ENCODE measurements at places on chromosomes 12 and 14. TPM values are rescaled to one million over a fixed set of nuclear protein-coding genes. Genes with fewer than 3 reads are reported as not detected.

TMEM119 gene
- 0.51 TPM for polyA plus RNA-seq

RTN1 gene
- 0.08 TPM for polyA plus RNA-seq

AMHR2 gene
- polyA plus RNA-seq, result 0.96 TPM

MDP1 gene
- polyA plus RNA-seq, result 13.4 TPM

SPTLC2 gene
- polyA plus RNA-seq, result 3.9 TPM

GRCh38 chr12:108457006-108457733, 57.9 kb upstream of the FICD start:
- no peak for DNase-seq

- DNase-seq, result no peak
Observed at GRCh38 chr14:85124631-85125290, 405.2 kb upstream of the FLRT2 start.

DNA sequence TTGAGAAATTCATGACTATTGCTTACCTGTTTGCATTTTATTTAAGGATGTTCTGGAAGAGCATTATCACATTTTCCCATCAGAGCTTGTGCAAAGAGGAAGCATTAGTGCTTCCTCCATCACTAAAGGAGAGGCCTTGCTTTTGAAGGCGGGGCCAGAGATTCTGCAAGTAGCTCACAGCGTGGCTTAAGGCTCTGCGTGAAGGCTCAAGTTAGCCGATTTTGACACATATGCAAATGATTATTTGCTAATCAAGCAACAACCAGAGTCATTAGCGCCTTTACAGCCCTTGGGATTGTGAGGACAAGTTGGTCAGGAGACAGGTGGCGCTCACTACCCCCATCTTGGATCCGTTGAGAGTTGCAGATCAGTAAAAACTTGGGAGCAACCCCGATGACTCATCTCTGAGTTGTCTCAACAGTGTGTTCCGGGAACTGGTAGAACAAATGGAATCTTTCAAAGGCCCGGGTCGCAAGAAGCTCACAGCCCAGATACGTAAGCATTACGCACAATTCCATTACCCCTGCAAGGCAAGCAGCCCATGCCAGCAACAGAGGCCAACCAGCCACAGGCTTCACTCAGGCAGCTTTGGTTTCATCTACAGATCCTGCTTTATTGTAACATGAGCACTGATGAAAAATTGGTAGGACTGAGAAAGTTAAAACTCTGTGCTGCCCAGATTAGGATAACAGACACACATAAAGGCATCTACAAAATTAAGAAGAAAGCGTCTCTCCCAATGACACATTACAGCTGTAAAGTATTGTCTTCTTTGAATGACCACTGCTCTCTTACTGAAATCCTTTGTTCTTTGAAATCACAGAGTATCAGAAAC, 34.9 kb upstream of the SPTSSA start:
- no peak for DNase-seq

DNA sequence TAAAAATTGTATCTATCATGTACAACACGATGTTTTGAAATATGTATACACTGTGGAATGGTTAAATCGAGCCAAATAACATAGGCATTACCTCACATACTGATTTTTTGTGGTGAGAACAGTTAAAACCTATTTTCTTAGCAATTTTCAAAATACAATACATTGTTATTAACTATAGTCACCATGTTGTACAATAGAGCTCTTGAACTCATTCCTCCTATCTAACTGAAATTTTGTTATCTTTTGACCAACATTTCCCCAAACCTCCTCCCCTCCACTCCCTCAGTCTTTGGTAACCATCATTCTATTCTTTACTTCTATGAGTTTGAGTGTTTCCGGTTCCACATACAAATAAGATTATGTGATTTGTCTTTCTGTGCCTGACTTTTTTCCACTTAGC, 6.8 kb upstream of the SLC38A2 start:
- DNase-seq, result no peak

DNA sequence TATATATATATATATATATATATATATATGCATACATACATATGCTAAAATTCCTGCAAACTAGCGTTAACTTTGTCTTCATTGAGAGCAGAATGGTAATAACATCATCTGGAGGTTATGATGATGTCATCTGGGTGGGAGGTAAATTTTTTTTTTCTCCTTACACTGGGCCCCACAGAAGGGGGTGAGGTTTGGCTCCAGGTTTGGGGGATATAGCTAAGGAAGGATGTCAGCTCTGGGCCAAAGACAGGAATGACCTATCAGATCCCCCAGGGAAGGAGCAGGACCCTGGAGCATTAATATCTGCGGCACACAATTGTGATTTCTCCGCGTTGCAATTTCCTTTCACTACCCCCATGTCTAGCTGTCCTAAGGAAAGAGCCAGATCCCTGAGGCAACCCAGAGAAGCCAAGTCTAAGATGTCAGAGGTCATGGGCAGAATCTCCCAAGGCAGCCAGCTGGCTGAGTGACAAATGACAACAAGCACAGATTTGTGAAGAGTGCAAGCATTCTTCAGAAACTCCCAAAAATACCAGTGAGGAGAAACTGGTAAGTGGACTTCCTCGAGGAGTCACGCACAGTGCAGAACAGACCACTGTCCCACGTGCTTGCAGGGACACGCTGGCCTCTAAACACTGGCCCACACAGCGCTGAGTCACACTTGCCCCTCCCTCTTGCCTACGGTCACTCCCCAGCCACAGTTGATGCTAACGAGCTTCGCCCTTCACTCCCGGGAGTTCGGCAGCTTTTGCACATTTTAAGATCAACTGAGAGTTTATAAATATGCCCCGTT, 9.9 kb downstream of the UBC start:
- DNase-seq, result peak; percentile 62

GRCh38 chr14:49960453-49960852, 67.6 kb downstream of the ARF6 start:
- no peak for DNase-seq

DNA sequence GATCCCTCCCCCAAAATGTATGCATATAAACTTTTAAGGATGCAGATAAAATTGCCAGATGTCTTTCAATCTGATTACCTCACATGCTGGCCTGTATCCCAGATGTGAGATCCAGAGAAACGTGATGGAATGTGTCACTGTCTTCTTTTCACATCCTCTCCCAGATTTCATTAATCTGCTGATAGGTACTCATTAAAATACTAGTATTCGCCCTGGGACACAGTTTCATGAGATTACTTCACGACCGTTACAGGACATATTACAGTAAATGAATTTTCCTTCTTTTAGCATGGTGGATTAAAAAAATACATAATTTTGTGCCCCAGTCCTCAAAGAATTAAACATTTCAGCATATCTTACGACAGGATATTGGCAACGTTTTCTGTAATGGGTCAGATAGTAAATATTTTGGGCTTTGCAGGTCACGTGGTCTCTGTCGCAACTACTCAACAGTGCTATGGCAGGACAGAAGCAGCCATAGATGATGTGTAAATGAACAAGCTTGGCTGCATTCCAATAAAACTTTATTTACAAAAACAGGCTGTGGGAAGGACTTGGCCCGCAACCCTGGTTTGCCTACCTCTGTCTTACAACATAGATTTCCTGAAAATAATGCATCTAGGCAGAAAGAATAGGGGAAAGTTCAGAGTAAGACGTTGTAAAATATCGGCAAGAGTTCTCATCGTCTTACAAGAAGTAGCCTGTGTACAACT, 156.0 kb upstream of the DIO3 start:
- no peak for DNase-seq

- DNase-seq, result no peak
Observed at GRCh38 chr14:30658645-30659044, 36.5 kb downstream of the SCFD1 start.

DNA sequence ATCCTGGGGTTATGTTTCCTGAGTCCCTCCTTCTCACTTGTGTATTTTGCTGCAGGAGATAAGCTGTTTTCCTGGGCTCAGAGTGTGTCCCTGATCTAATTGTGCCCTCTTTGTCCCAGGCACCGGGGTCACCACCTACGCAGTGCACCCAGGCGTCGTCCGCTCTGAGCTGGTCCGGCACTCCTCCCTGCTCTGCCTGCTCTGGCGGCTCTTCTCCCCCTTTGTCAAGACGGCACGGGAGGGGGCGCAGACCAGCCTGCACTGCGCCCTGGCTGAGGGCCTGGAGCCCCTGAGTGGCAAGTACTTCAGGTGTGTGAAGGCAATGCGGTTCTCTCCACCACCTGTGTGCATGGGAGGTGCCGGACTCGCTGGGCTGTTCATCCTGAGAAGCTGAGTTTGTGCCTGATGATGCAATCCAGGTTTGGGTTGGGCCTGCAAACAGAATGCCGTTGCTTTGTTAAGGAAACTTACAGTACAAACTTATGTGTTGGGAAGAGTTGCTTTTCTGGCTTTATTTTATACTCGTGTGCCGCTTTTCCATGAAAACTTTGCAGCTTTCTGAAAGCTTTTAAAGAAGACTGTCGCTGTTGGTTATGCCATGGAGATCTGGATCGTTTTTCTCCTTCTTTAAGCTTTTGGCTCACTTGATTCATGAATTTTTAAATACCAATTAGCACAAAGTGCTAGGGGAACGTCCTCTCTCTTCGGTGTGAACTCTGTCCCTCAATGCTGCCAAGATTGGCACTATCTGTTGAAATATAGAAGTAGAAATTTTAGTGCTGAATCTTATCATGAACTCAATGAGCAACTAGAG, 27.6 kb downstream of the RDH12 start:
- DNase-seq, result peak; percentile 37

- no peak for DNase-seq
Observed at GRCh38 chr12:7555752-7556151, 52.2 kb upstream of the CD163 start.

DNA sequence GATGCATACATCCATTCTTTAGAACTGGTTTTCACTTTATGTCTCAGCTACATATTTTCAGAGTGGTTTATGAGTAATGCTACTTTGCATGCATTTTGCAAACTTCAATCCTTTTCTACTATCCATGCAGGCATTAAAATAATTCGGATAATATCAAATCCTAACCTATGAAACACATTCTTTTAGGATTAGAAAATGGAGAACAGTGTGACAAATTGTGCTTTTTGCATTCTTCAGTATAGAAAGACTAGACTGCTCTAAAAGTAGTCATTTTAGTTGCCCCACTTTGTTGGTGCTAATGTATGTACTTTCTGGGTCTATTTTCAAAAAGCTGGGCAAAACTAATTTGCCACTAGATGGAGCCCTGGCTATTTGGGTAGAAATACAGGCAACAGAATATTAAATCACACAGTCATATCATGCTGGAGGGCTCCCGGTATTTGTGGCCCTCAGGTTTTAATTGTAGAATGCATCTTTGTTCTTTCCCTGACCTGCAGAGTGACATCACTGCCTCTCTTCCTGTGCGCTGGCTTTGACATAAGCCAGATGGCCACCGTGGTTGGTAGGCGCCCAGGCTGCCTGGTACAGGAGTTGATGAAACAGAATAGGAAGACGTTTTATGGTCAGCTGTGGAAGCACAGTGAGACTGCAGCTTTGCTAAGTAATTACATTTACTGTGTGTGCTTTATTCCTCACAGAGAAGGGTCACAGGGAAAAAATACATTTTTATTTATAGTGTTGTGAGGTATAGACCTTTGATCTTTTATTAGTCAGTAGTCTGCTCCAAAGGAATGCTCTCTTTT, 28.1 kb downstream of the MSRB3 start:
- DNase-seq, result no peak

GRCh38 chr14:50524731-50525515, 7.4 kb downstream of the MAP4K5 start:
- DNase-seq, result no peak

- no peak for DNase-seq
Observed at GRCh38 chr12:29944269-29945000, 160.7 kb upstream of the TMTC1 start.

DNA sequence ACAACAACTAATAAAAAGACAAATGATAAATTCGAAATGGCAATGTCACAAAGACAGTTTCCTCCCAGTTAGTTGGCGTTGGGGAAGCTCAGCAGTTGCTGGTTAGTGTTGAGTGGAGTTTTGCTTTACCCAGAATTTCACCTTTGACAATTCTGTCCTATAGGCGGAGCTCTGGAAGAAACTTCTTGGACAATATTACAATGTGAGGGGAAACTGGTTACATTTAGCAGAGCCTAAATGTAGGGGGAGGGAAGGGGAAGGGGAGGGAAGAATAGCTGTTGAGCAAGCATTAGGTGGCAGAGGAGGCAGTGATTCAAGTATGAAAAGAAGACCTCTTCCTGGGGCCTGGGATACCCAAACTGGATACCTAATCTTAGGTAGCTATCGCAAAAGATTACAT, 51.4 kb downstream of the BDKRB1 start:
- DNase-seq, result no peak
